Naive B cell (primary cell): ENCODE measurements at places on chromosomes 16 and 17. TPM values are rescaled to one million over a fixed set of nuclear protein-coding genes. Genes with fewer than 3 reads are reported as not detected.

The TBC1D3G gene
- not detected for polyA plus RNA-seq

The OSGIN1 gene
- polyA plus RNA-seq, result not detected

The TK2 gene
- 3.1 TPM for polyA plus RNA-seq

The HOXB5 gene
- polyA plus RNA-seq, result not detected

The ZFHX3 gene
- 0.31 TPM for polyA plus RNA-seq

The DPEP2 gene
- polyA plus RNA-seq, result 57.3 TPM

The PRSS27 gene
- not detected for polyA plus RNA-seq

The P2RX1 gene
- 17.5 TPM for polyA plus RNA-seq

The PEX12 gene
- polyA plus RNA-seq, result 2.5 TPM

The ST6GALNAC1 gene
- not detected for polyA plus RNA-seq
